NCI-H187 (cell line): ENCODE measurements at places on chromosomes 6 and 20.

- DNase-seq: no peak
Measured at GRCh38 chr6:126051791-126052190, 65.5 kb downstream of the TRMT11 start.

DNA sequence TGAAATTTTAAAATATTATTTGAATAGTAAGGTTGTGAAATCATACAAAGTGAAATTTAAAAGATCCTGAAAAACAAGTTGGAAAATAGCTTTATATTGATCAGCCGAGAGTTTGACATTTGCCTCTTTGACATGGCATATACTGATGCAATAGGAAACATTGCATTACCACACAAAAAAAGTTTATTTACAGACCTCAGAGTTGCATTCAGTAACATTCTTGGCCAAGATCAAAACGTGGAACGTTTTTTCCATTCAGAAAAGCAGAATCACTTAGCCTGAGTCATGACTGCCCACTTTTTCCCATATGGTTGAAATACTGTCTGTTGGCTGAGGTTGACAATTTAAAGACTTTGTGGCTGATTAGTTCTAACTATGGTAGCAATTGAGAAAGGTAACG lies 55.1 kb upstream of the BACH2 start:
- no peak for DNase-seq

DNA sequence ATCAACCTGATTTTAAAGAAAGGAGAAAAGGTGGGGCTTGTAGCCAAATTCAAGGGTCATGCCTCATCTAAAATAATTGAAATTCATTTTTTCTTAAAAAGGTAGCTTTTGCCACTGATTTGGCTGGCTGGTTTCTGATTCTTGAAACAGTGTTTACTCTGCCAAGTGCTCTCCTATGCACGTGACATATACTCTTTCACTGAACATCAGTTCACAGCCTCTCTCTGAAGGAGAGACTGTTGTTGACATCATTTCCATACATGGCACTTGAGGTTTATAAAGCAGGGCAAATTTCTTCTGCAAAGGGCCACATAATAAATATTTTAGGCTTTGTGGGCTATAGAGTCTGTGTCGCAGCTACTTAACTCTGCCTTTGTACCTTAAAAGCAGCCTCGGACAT lies 40.4 kb upstream of the DOK5 start:
- peak; percentile 34 for DNase-seq

DNA sequence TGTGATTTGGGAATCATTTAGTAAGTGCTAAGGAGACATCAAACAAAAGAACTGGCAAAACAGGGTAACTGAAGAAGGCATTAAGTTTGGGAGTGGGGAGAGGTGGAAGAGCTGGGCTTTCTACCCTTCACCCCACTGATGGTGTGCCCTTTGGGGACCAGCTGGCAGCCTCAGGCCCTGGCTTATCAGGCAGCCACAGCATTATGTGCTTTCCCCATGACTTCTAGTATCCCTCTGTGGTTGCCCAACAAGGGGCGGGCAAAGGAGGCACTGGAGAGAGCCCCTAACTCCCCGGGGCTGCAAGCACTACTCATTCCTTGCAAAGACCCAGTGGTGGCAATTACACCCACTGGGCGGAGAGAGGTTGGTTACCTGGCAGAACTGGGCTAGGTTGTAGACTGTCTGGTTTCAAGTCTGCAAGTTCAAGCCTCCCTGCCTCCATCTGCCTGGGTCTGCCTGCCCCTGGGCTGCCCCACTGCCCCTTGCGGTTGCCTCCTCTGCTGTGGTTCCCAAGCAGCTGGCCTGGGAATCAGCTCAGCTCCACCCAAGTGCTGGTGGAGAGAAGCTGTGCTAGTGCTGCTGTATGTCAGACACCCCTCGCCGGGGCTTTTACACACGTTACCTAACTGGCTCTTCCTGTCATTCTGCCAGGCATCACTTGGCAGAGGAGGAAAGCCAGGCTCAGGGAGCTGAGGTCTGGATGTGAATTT lies 29.9 kb downstream of the KCNK5 start:
- DNase-seq: no peak

DNA sequence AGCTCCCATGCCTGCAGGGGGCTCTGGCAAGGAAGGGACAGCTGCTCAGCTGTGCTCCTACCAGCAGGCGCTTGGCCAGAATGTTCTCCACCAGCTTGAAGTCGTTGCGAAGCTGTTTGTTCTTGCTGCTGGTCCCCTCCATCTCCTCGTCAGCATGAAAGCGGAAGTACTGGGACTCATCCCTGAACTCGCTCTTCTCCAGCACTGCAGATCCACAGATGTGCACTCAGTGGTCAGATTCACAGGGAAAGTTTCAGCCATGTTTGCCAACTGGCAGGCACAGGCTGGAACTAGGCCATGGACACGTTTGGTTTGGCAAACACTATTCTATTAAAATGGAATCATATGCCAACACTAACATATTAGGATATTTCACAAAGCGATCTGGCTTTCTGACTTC lies 167.9 kb downstream of the PREX1 start:
- no peak for DNase-seq

DNA sequence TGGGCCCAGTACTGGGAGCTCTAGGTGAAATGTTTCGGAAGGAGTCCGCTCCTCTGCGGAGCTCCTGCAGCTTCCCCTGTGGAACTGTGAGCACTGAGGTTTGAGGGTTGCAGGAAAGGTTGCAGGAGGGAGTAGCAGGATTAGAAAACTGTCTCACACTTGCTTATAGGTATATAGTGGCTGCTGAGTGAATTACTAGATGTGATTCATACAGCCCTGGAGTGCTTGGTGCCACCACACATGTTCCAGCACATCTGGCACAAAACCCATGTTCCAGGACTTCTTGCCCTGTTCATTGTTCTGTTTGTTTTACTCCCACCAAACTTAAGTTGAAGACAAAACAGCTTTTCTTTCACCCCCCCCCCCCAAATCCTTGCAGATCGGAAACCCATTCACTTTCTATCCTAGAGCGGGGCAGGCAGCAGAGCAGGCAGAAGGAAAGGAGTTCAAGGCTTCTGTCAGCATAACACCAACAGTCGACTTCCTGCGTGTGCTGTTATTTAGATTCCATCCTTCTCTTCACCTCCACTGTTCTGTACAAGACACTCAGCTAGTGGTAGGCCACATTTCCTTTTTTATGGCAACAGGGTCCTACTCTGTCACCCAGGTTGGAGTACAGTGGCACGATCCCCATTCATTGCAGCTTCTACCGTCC lies 669 bp upstream of the PEX6 start:
- no peak for DNase-seq

DNA sequence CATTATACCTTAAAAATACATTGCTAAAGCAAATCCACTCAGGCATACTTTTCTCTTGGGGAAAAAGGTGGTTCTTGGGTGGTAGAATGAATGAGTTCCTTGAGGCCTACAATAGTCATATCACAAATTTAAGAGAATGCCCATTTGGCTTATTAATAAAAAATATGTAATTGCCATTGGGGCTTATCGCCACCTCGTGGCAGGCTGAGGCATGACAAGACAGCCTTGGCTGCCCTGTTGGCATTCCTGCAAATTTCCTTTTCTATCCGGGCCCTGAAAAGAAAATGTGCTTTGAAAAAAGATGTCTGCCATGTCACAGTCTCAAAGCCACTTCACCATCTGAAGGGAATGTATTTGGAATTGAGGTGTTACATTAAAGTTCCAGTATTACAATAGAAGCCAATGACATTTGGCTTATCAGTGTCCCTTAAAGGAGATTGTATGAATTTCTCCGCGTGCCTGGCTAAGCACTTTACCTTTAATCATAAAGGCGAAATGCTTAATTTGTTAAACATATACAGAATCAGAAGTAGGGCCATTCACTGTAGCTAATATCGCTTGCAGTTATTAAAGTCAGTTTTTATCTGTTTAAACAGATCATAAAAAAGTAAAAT lies 188.3 kb upstream of the ZFP64 start:
- DNase-seq: peak; percentile 11

GRCh38 chr20:11569163-11569562 lies 348.5 kb upstream of the BTBD3 start:
- no peak for DNase-seq

DNA sequence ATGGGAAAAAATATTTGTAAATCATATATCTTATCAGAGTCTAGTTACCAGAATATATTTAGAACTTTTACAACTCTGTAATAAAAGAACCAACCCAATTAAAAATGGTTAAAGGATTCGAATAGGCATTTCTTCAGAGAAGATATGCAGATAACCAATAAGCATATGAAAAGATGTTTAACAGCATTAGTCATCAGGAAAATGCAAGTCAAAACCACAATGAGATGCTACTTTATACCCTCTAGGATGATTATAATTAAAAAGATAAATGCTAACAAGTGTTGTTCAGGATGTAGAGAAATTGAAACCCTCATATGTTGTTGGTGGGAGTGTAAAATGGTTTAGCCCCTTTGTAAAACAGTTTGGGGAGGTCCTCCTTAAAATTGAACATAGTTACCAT lies 94.1 kb downstream of the LRRC1 start:
- DNase-seq: no peak

DNA sequence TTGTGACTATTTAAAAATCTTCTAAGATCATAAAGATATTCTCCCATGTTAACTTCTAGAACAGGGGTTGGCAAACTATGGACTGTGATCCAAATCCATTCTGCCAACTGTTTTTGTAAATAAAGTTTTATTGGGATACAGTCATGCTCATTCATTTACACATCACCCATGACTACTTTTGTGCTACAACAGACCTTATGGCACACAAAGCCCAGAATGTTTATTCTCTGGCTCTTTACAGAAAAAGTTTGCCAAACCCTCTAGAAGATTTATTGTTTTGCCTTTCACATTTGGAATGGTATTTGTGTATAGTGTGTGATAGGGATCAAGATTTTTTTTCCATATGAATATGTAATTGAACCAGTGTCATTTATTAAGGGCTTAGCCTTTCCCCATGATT lies 341.7 kb downstream of the CD83 start:
- no peak for DNase-seq

DNA sequence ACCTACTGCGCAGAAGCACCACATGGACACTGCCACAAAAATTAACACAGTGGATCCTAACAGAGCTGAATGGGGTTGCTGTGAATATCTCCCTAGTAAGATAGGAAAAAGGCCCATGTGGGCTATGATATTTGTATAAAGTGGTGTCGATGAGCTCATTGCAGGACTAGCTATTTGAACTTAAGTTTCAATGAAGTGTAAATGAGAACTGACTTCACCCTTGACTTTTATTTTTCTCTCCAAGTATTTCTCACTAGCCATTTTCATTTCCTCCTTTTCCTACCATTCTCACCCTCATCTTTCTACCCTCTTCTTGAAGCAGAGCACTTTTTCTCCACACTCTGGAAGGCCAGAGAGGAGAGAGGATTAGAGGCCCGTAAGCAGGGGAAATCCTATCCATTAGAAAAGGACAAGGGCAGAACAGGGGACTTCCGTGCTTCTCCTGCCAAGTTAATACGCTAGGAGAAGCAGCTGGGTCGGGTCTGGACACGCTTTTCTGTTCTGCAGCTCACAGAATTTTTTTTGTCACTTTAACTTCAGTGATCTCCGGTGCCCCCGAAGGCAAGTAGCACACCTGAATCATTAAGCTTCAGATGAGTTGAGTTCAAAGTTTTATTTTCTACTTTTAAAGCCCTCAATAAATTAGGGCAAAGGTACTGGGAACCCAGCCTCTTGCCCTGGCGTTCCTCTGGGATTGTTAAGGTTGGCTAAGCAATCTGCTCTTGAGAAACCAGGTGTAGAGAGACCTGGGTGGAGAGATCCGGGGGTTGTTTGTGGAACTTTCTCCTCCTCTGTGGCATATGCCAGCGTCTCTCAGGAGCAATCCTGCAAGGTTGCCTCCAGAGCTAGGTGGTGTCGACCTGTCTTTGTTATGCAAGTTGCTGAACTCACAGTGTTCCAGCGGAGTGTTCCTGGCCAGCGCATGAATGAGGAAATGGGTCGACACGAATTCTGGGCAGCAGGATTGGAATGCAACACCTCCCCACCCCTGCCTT lies 56.2 kb upstream of the ARID1B start:
- DNase-seq: no peak

DNA sequence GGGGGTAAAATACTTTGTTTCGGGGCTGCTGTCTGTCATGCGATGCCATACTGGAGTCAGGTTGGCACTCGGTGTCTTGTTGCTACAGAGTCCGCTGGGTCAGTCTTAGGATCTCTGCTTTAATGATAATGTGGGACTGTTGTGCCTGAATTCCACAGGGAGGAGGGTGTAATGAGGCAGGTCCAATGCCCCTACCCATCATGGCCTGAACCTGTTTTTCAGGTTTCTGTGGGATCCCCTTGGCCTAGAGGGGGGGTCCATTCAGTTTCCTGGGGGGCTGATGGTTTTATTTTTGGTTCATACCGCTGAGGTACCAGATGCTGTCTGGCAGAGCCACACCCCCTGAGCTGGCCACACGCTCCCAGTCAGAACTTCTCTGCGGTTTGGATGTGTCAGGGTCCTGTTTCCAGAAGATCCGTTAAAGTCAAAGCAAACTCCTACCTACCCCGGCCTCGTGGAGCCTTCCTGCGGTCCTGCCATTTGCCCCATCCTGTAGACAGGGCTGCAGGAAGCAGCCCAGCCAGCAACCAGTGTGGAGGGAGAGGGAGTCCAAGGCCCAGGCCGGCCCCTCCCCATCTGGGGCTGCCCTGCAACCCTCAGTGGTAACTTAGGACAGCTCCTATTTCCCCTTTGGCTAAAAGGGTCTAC lies 69.7 kb downstream of the TCP11 start:
- DNase-seq: no peak

- DNase-seq: no peak
Measured at GRCh38 chr6:121330516-121330915, 3.8 kb downstream of the TBC1D32 start.

DNA sequence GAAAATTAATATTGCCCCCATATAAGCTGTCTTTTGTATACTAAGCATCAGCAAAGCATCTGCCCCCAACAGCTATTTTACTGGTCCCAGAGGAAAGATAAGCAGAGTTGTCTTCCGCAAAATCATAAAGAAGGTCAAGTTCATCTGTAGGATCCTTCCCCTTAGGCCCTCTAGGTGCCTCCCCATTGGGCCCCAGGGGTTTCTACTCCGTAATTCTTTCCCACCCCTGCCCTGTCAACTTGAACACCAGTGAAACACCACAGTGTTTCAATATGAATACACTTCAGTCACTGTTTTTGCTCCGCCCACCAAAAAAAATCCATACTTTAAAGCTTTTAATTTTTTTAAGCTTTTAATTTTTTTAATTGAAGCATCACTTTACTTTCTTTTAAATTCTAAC lies 159.2 kb downstream of the ATXN1 start:
- DNase-seq: no peak

DNA sequence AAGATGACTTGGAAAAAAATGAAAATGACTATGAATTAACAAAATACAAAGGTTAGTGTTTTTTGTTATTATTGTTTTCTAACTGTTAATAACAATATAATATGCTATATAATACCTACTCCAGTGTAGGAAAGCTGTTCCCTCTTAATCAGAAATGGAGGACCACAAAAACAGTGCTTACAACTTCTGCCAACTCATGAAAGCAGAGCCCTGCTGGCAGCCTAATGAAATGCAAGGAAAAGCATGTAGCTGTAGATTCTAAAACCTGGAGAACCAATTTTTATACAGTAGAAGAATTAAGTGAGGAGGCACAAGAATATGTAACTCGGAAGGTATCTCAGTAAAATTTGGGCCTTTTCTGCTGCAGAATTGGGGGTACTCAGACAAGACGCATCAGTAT lies 29.4 kb downstream of the PHIP start:
- DNase-seq: no peak

- no peak for DNase-seq
Measured at GRCh38 chr6:125906158-125906998, 50.2 kb upstream of the HINT3 start.
